ENCODE measurements at places on chromosomes 2 and 18.
A peak's percentile ranks its signal among the peaks of the same experiment; 100 is the strongest.

GRCh38 chr2:179817181-179817841 lies 44.1 kb downstream of the ZNF385B start:
- no peak for DNase-seq

DNA sequence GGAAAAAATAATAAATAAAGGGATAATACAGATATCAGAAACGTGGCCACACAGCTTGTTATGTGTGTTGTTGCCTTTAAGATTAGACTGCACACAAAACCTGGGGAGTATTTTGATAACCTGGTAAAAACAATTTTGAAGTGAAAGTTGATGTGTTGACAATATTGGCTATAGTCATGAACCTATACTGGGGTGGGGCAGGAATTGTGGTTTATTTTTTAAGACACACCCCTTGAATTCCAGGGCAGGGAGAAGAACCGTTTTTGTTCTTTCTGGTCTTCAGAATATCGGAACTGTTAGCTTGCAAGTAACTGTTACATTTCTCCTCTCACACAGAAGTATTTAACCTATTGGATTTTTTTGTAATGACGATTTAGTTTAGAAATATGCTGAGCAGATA lies 80.4 kb downstream of the LIMS1 start:
- no peak for DNase-seq

- no peak for DNase-seq
Observed at GRCh38 chr18:58785171-58785805, 79.4 kb upstream of the ZNF532 start.

- no peak for DNase-seq
Observed at GRCh38 chr18:78304192-78305164, 675.1 kb upstream of the SALL3 start.

- DNase-seq, result no peak
Observed at GRCh38 chr2:124272261-124272841, 247.3 kb downstream of the CNTNAP5 start.

GRCh38 chr2:190216829-190217228 lies 102.8 kb downstream of the HIBCH start:
- peak; percentile 41 for DNase-seq

- DNase-seq, result no peak
Observed at GRCh38 chr2:158205215-158205614, 103.5 kb downstream of the UPP2 start.

DNA sequence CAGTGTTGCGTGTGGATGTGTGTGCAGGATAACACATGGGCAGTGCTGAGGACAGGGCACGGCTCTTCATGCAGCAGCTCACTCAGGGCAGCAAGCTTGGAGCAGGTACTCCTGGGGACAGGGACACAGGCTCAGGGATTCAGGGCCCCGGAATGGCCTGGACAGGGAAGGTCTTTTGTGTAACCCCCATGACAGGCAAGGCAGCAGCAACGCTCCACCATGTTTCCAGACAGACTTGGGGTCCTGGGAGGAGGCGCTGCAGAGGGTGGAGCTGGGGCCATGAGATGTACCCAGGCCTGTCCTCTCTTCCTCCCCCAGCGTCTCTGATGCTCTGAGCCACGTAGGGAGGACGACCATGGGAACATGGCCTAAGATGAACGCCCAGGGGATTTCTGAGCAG lies 58.3 kb downstream of the ADNP2 start:
- DNase-seq, result no peak
